Thoracic aorta (tissue), 2 donors: ENCODE measurements at places on chromosomes 6 and 20. TPM values are rescaled to one million over a fixed set of nuclear protein-coding genes. Genes with fewer than 3 reads are reported as not detected.
A peak's percentile ranks its signal among the peaks of the same experiment; 100 is the strongest.

- H3K27ac ChIP-seq, result no peak overlapping the region
- no peak for DNase-seq
- peaks cover 43% of the 10 kb centered on the region for H3K27me3 ChIP-seq
- H3K4me3 ChIP-seq, result peak overlapping the region; percentile 69
- no peaks in the 10 kb centered on the region for H3K36me3 ChIP-seq
- peaks cover 16% of the 10 kb centered on the region for H3K4me1 ChIP-seq
These were observed 2.1 kb upstream of the NRN1 start for GRCh38 chr6:6008648-6009421.

GRCh38 chr6:125197795-125198269, 44.3 kb downstream of the TPD52L1 start:
- peak overlapping the region; percentile 26 for H3K4me3 ChIP-seq
- peaks cover 41% of the 10 kb centered on the region for H3K4me1 ChIP-seq
- H3K27me3 ChIP-seq, result no peaks in the 10 kb centered on the region

- DNase-seq, result no peak
- no peaks in the 10 kb centered on the region for H3K27me3 ChIP-seq
- H3K36me3 ChIP-seq, result no peaks in the 10 kb centered on the region
- no peak overlapping the region for H3K27ac ChIP-seq
- no peaks in the 10 kb centered on the region for H3K4me1 ChIP-seq
These were observed 9.4 kb downstream of the OR12D1 start for GRCh38 chr6:29424168-29424567.

DNA sequence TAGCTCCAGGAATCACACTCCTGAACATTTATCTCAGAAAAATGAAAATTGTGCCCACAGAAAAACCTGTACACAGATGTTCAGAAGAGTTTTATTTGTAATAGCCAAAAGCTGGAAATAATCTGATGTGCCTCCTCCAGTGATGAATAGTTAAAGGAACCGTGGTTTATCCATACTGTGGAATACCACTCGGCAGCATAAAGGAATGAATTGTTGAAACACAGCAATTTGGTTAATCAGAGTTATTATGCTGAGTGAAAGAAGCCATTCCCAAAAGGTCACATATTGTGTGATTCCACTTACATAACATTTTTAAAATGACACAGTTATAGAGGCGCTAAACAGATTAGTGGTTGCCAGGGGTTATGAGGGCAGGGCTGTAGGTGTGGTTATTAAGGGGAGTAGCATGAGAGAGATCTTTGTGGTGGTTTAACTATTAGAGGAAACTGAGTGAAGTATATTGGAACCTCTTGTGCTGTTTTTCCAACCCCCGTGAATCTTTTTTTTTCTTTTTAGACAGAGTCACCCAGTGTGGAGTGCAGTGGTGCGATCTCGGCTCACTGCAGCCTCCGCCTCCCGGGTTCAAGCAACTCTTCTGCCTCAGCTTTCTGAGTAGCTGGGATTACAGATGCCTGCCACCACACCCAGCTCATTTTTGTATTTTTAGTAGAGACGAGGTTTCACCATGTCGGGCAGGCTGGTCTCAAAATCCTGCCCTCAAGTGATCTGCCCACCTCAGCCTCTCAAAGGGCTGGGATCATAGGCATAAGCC, 26.2 kb downstream of the PSMF1 start:
- no peak overlapping the region for H3K27ac ChIP-seq
- no peaks in the 10 kb centered on the region for H3K27me3 ChIP-seq
- H3K36me3 ChIP-seq, result peaks cover 29% of the 10 kb centered on the region
- H3K4me1 ChIP-seq, result no peaks in the 10 kb centered on the region
- H3K4me3 ChIP-seq, result no peak overlapping the region
- DNase-seq, result no peak

The PRND gene
- not detected for total RNA-seq

DNA sequence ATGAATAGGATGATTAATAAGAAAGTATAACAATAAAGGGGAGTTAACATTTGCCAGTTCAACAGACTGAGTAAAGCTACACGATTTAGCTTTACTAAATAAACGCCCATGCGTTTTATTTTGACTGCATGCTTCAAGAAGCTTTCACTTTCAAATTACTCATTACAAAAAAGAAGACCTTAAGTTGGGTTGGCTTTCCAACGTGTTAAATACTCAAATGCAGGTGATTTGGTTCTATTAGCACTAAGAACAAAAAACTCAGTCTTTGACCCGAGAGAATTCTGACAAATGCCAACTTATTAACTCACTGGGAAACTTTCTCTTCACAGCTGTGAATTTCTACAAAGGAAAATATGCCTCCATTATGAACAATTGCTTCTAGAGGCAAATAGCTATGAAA, 24.8 kb downstream of the RNF146 start:
- no peak overlapping the region for H3K27ac ChIP-seq
- no peaks in the 10 kb centered on the region for H3K27me3 ChIP-seq
- H3K36me3 ChIP-seq, result peaks cover 10% of the 10 kb centered on the region
- H3K4me3 ChIP-seq, result peak overlapping the region; percentile 37
- peaks cover 34% of the 10 kb centered on the region for H3K4me1 ChIP-seq
- no peak for DNase-seq

DNA sequence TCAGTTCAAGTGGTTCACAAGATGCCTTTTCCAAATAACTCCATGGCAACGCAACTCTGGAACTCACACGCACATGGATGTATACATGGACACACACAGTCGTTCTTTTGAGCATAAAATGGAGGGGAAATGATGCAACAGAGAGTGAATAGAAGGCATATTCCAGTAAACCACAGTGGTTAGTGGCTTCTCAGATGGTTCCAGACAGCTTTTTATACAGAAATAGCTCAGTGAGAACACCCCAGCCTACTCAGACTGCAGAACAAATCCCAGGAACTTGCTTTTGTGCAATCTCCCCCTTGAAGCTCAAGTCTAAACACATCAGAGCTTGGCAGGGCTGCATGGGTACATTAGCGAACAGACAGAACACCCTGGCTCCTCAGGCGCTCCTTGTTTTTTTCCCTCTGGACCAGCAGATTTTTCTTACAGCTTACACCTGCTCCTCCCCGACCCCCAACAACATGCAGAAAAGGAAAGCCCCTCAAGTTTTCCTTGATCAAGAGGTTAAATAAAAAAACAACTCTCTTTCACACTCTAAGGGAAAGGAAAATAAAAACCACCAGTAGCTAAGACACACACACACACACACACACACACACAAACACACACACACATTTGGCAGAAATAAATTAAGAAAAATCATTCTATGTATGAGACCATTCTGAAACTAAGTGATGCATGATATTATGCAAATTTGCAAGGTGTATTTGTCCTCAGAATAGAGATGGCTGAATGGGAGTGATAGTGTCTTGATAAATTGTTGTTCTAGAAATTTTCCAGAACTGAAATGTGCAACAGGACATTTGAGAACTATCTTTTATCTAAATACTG, 51.2 kb upstream of the RANBP9 start:
- no peaks in the 10 kb centered on the region for H3K36me3 ChIP-seq
- peak overlapping the region; percentile 44 for H3K4me3 ChIP-seq
- peak overlapping the region; percentile 74 for H3K27ac ChIP-seq
- no peaks in the 10 kb centered on the region for H3K27me3 ChIP-seq

The CST4 gene
- total RNA-seq, result not detected

The SLC22A16 gene
- total RNA-seq, result not detected

DNA sequence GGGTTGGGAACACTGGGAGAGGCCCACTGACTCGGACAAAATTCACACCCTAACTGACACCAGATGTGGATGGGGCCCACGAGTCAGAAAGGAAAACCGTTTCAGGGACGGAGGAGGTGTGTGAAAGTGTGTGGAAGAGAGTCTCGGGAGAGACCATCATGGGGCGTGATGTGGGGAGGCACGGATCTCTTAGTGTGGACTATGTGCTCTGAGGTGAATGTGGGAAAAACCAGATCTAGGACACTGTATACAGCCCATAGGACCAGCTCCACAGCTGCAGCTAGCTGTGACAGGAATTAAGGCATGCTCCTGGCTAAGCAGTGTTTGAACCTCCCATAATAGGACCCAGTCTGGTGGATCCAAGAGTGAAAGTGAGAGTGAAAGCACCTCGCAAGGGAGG, 691.3 kb downstream of the PHF3 start:
- H3K4me1 ChIP-seq, result no peaks in the 10 kb centered on the region
- no peaks in the 10 kb centered on the region for H3K27me3 ChIP-seq
- no peaks in the 10 kb centered on the region for H3K36me3 ChIP-seq
- H3K4me3 ChIP-seq, result no peak overlapping the region
- DNase-seq, result no peak
- H3K27ac ChIP-seq, result no peak overlapping the region

The ATRN gene
- 32.9 TPM for total RNA-seq

- H3K36me3 ChIP-seq, result no peaks in the 10 kb centered on the region
- H3K4me1 ChIP-seq, result no peaks in the 10 kb centered on the region
- no peaks in the 10 kb centered on the region for H3K27me3 ChIP-seq
- no peak for DNase-seq
These were observed 9.4 kb upstream of the COMMD7 start for GRCh38 chr20:32752458-32753250.

GRCh38 chr6:142292166-142292924, 9.5 kb upstream of the ADGRG6 start:
- no peaks in the 10 kb centered on the region for H3K27me3 ChIP-seq
- no peak overlapping the region for H3K4me3 ChIP-seq
- H3K4me1 ChIP-seq, result no peaks in the 10 kb centered on the region
- H3K36me3 ChIP-seq, result no peaks in the 10 kb centered on the region

GRCh38 chr20:62339647-62340062, 27.5 kb downstream of the LAMA5 start:
- H3K27me3 ChIP-seq, result no peaks in the 10 kb centered on the region
- H3K4me1 ChIP-seq, result no peaks in the 10 kb centered on the region
- DNase-seq, result no peak
- no peak overlapping the region for H3K27ac ChIP-seq
- peaks cover 53% of the 10 kb centered on the region for H3K36me3 ChIP-seq

DNA sequence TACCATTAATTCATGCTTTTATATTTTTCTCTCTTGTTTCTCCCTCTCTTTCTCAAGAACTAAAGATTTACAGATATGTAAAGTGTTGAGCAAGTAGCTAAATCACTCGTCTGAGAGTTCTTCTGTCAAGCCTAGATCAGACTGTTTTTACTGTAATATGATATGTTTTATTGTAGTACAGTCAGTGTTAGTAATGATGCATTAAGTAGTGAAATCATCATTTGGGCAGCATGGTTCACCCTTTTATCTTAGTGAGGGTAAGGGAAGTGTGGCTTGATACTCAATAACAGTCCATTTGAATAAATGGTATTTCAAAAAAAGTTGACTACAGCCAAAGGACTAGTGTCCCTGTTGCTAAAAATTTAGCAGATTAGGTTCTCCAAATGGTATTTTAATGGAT, 9.2 kb downstream of the CYB5R4 start:
- no peak overlapping the region for H3K4me3 ChIP-seq
- no peak for DNase-seq
- no peaks in the 10 kb centered on the region for H3K27me3 ChIP-seq
- H3K27ac ChIP-seq, result no peak overlapping the region
- H3K36me3 ChIP-seq, result peaks cover 3% of the 10 kb centered on the region

The RNF8 gene
- total RNA-seq, result 16.6 TPM

DNA sequence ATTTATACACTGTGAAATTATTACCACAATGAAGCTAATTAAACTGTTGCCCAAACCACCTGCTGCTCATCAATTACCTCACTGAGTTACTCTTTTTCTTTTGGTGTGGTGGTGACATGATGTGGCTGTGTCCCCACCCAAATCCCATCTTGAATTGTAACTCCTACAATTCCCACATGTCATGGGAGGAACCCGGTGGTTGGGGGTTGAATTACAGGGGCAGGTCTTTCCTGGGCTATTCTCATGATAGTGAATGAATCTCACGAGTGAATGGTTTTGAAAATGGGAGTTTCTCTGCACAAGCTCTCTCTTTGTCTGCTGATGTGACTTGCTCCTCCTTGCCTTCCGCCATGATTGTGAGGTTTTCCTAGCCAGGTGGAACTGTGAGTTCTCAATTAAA, 145.0 kb downstream of the LRRC1 start:
- H3K27me3 ChIP-seq, result no peaks in the 10 kb centered on the region
- H3K36me3 ChIP-seq, result no peaks in the 10 kb centered on the region
- peaks cover 22% of the 10 kb centered on the region for H3K4me1 ChIP-seq
- DNase-seq, result no peak
- no peak overlapping the region for H3K27ac ChIP-seq

DNA sequence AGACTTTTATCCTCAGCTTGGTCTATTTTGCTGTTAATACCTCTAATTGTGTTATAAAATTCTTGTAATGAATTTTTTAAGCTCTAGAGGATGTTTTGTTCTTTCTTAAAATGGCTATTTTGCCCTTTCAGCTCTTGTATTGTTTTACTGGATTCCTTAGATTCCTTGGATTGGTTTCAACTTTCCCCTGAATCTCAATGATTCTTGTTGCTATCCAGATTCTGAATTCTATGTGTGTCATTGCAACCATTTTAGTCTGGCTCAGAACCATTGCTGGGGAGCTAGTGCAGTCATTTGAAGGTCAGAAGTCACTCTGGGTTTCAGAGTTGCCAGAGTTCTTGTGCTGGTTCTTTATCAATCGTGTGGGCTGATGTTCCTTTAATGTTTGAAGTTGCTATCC, 37.1 kb downstream of the OTOR start:
- no peak for DNase-seq
- H3K27me3 ChIP-seq, result no peaks in the 10 kb centered on the region
- H3K36me3 ChIP-seq, result no peaks in the 10 kb centered on the region
- no peak overlapping the region for H3K27ac ChIP-seq

The PPIL6 gene
- total RNA-seq, result 2.2 TPM

DNA sequence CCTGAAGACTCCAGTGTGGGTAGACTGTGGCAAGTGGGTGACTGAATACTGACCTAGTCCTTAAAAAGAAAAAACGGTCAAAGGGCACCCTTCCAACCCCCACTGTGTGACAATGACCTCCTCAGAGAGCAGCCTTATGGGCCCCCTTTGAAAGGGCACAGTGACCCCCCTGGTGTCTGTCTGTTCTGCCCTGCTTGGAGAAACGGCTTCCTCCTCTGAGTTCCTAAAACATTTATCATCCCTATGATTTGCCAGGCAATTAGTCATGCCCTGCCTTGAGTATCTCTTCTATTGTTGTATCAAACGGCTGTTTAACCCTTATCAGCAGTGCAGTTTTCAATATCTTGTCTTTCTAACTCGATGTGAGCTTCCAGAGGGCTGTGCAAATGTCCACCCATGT, 21.0 kb upstream of the STX16 start:
- no peak overlapping the region for H3K27ac ChIP-seq
- no peak for DNase-seq
- no peaks in the 10 kb centered on the region for H3K27me3 ChIP-seq
- no peaks in the 10 kb centered on the region for H3K36me3 ChIP-seq

The GINM1 gene
- total RNA-seq, result 81.6 TPM

The C20orf141 gene
- total RNA-seq, result not detected
